Stimulated activated CD8-positive, alpha-beta memory T cell treated with anti-CD3 and anti-CD28 coated beads, Interleukin-12 subunit alpha, Interleukin-12 subunit beta, amount 100 ng/mL, for 1 hour (primary cell): ENCODE measurements at places on chromosomes 12 and 14.

DNA sequence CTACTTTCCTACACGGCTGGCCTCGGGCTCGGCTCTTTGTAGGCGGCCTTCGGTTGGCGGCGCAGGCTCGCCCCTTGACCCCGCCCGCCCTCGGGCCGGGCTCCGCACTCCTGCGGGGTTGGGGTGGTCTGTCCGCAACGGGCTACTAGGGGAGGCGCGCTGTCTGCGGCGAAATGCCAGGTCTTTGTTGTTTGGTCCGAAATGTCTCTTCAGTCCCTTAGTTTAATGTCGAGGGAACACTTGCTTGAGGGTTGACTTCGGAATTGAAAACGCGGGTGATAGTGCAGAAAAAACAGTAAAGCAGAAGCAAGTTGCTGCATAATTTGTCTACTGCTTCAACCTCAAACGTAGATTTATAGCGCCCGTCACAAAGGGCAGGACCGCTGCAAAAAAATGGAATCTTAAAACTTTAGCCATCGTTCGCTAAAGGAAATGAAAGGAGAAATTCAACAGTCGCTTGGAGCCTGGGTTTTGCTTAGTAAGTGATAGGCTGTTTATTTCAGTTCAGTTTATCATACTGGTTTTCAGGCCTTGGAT is 390 bp downstream of the JKAMP start:
- DNase-seq = peak; percentile 29

- no peak for DNase-seq
Measured at GRCh38 chr12:89985935-89986334, 277.3 kb upstream of the ATP2B1 start.

GRCh38 chr12:90757957-90758356 is 197.0 kb downstream of the CCER1 start:
- no peak for DNase-seq

DNA sequence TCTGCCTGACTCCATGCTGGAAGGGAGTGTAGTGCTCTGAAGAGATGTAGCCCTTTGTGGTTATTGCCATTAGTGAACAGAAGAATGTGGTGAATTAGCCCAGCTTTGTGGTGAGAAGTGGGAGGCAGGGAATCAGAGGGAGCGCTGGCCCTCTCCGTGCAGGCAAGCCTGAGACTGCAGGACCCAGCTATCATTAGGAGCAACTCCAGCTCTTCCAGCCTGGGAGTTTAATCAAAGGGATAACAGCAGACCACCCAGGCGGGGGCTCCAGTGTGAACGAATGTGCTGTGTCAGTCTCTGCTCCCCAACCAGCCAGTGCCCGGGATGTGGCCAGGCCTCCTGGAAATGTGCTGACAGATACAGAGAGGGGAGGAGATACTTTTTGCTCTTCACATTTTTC is 142.7 kb downstream of the TTLL5 start:
- DNase-seq = no peak

- DNase-seq = no peak
Measured at GRCh38 chr14:69547701-69548348, 26.8 kb downstream of the CCDC177 start.

DNA sequence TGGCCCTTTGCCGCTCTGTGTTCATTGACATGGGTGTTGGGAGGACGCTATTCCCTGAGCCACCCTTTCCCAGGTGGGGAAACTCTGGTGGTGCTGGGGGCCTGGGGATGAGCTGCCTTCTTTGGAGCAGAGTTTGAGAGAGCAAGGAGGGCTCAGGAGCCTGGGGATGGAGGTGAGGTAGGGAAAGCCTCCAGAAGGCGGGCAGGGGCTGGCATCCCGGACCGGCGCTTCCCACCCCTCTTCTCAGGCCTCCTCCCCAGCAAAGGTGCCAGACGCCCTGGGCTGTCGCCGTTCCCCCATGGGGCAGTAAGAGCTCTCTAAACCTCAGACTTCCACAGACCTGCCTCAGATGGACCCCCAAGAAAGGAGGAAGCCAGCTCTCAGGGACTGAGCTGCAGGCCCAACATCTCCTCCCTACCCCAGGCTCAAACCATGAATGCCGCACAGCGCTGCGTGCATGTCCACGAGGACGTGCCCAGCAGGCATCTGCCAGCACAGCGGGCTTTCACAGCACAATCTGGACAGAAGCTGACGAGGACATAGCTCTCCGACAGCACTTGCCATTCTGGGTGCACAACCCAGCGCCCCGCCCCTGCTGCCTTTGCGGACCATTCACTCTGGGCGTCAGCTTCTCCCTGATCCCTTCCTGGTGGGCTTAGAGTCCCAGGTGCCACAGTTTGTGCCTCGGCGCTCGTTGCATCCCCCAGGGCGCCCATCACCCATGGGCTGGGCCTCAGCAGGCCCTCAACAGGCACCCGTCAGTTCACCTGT is 14.9 kb upstream of the TTC7B start:
- no peak for DNase-seq

DNA sequence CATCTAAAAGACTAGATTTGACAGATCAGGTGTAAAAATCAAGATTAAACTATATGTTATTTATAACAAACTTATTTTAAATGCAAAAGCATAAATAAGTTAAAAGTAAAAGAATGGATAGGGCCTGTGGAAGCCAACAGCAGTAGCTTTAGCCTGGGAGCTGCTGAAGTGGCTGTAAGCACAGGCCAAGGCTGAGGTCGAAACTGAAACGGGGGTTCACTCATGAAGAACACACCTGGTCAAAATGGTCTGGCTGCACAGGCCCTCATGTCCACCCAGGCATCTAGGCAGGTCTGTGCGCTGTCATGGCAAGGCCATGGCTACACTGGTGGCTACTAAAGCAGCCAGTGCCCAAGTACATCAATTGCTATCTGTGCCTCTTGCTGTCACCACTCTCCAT is 23.1 kb downstream of the CATSPERB start:
- no peak for DNase-seq

- DNase-seq = no peak
Measured at GRCh38 chr14:70181276-70181675, 7.5 kb downstream of the SLC8A3 start.

DNA sequence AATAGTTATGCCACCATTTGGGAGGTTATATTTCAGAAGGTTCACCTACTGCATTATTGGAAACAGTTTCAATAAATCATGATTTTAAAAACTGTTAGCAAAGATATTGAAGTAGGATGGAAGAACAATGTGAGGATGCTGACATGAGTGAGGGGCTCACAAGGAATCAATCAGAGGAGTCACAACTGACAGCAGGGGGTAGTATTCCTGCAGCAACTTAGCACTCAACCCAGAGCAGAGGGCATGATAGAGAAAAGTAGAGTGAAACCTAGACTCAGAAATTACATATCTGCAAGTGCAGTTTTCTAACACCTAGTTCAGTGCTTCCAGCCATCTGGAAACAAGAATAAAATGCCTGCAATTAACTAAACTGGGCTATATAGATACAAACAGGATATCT is 772.5 kb upstream of the USP15 start:
- DNase-seq = no peak

DNA sequence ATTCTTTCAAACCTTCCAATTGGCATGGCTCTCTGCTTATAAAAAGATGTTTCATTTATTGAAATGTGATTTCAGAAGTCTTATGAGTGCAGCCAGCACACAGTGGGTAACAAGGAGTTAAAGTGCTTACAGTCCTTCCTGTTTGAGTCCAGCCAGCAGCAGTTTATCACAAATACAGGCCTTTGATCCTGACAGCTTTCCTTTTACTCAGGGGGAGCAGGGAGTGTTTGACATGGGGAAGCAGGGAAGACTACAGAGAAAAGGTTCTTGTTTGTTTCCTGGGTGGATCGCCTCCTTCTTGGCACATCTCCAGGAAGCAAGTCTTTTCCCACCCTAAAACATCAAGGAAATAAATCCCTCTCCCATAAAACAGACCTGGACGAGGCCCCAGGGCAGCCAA is 216.1 kb downstream of the MSRB3 start:
- no peak for DNase-seq

- no peak for DNase-seq
Measured at GRCh38 chr14:33218026-33218425, 279.3 kb downstream of the NPAS3 start.

GRCh38 chr12:71164568-71165197 is 6.9 kb upstream of the TSPAN8 start:
- DNase-seq = no peak

DNA sequence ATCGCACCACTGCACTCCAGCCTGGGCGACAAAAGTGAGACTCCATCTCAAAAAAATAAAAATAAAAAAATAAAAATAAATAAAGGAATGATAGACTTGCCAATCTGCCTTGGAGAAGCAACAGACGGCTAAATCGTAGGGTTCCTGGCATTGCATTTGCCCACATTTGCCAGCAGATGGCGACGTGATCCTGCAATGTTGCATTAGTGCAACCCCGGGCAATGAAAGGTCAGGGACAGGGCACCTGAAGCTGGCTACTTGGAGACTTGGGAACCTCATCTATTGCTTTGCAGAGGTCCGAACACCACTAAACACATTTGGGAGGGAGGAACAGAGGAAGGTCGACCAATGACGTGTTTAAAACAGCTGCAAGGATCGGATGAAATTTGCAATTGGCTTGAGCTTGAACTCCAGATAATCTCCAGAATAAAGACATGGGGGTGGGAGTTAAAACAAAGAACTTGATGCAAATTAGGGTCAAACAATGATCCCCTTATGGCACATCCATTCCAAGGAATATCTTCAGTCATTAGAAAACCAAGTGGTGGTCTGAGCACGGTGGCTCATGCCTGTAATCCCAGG is 34.6 kb downstream of the SPRING1 start:
- DNase-seq = peak; percentile 52

DNA sequence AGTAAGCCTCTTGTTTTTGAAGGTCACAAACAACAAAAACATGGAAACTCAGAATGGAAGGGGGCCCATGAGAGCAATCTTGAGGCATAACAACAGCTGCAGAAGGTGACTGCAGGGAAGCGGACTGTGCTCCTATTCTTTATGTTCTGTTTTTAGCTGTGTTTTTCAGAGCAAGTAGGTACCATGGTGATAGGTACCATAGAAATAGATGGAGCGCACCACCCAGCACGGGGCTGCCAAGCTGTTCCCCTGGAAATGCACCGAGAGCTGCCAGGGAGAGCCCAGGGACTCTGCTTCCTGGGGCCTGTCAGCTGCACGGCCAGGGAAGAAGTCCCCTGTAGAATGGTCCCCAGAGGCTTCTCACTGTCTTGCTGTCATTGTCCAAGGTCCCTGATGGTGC is 32.8 kb downstream of the DGLUCY start:
- no peak for DNase-seq

- no peak for DNase-seq
Measured at GRCh38 chr12:53967421-53967925, 5.5 kb upstream of the HOXC11 start.

- no peak for DNase-seq
Measured at GRCh38 chr12:108066583-108067577, 62.2 kb upstream of the WSCD2 start.

GRCh38 chr12:15988983-15989755 is 78.0 kb downstream of the DERA start:
- DNase-seq = no peak

GRCh38 chr14:67962215-67962644 is 142.7 kb downstream of the RAD51B start:
- no peak for DNase-seq

- no peak for DNase-seq
Measured at GRCh38 chr12:124151583-124151982, 143.3 kb upstream of the RFLNA start.

- no peak for DNase-seq
Measured at GRCh38 chr14:30885840-30886740, 11.7 kb downstream of the COCH start.

DNA sequence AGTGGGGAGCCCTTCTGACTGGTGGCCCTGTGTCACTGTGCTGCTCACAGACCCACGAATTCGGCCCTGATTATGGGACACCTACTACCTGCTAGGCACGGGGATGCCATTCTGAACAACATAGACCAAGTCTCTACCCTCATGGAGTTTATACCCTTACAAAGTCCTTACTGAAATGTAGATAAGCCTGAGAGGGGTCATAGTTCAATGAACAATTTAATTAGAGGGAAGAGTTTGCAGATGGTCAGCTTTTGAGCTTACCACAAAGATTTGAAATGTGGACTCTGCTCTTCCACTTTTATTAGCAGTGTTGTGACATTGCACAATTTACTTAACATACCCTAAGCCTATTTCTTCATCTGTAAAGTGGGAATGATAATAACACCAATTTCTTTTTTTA is 161.1 kb downstream of the MYRFL start:
- DNase-seq = no peak

GRCh38 chr14:77309131-77309530 is 11.6 kb downstream of the POMT2 start:
- DNase-seq = no peak

GRCh38 chr12:69497308-69498026 is 27.3 kb downstream of the FRS2 start:
- no peak for DNase-seq

- DNase-seq = no peak
Measured at GRCh38 chr14:62626416-62626815, 418.8 kb downstream of the KCNH5 start.

- DNase-seq = no peak
Measured at GRCh38 chr14:71355324-71356201, 448.3 kb downstream of the PCNX1 start.

DNA sequence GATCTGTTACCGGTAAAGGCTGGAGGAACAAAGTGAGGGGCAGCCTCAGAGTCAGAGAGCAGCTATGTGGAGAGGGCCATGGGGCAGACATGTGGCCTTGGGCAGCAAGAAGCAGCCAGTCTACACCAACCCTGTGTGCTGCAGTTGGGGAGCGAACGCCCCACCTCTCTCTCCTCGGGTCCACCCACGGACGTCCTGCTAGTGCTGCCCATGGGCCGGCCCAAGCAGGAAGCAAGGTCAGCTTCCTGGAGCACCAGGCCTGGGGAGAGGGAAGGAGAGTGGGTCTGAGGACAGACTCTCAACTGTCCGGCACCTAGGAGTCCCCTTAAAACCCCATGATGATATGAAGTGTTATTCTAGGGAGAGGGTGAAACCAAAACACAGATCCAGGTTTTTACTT is 254.8 kb upstream of the FKBP4 start:
- DNase-seq = no peak

GRCh38 chr12:131610181-131610580 is 100.7 kb upstream of the SFSWAP start:
- DNase-seq = no peak

DNA sequence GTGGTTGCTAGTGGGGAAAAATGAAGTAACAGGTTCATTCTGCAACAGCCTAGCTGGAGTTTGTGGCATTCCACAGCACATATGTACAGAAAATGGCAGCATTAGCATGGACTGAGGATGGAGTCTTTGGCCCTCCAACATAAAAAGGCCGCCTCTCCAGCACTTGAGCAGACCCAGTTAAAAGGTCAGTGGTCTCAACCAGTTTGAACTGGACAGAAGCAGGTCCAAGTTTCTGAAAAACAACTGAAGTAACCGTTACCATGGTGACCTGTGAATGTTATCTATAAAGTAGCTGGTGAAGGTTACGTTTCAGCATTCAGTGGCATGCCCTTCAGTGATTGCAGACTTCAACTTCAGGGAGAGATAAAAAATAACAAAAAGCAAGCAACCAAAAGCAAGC is 34.1 kb upstream of the OR10AD1 start:
- no peak for DNase-seq
